Hematopoietic multipotent progenitor cell treated with erythropoietin and hydrocortisone succinate and interleukin-3 and kit ligand, for 4 days (in vitro differentiated cells): ENCODE measurements at places on chromosomes 7 and 10.

GRCh38 chr10:11288302-11288701 is 270.6 kb downstream of the CELF2 start:
- no peak for DNase-seq

DNA sequence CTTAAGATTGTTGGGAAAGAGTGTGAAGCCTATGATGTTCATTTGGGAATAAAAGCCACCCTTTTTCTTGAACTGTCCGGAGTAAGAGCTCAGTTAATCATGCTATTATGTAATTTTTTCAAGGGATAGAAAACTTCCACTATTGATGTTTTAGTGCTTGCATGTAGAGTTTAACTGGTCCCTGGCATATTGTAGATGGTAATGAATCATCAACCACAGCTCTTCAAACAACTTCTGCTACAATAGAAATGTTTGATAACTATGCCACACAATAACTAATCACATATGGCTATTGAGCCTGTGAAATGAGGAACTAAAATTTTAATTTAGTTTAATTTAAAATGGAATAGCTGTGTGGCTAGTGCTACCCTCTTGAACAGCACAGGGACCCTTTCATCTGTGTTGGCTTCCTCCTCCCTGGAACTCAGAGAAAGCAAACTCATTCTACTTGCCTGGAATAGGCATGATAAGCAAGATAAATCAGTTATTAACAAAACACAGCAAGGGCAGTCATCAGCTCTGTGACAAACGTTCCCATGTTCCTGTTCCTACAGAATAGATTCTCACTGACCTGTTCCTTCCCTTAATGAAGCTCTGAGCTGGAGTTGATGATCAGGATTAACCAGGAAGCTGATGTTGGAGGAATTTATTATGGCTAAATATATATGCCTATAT is 4.9 kb upstream of the SRI start:
- DNase-seq = peak; percentile 84

DNA sequence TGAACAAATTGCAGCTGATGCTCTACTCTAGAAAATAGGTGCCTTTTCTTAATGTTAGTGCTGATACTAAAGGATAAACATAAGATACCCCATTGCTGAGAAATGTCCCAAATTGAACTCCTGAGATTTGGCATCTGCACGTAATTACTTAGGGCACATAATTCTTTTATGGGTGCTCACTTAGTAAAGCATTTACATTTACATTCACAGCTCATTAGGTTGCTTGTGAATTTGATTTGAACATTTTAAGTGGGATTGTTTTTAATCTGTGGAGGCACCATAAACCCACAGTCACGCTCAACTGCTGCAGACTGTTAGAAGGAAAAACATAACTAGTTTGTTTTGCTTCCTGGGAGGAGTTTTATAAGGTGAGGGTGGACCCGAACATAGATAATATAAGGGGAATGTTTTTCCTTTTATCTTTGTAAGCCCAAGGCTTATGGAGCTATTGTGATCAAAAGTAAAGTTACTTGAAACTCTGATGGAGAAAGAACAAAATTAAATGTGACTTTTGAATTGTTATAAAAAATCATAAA is 560.8 kb downstream of the REEP3 start:
- DNase-seq = no peak

DNA sequence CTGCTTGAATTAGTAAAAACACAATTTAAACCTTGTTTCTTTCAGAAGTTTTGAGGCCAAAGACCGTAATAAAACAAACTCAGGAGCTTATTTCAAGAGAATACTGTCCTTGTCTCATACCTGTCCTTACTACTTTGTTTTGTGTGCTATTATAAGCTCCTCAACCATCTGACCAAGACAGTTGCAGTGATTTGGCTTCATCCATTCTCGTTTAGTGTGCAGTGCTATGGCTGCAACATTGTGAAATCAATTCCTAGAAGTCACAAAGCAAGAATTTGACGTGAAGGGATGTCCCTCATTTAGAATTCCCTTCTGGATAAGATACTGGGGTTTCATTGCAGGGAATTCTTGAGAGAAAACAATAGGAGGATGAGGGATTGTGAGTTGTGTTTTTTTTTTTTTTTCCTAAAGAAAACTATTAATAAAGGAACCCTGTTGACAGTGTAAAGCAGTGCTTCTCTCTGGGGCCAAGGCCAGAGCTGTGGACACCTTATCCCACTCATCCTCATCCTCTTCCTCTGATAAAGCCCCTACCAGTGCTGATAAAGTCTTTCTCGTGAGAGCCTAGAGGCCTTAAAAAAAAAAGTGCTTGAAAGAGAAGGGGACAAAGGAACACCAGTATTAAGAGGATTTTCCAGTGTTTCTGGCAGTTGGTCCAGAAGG is at the start of gene OIT3:
OIT3 (plus strand) TSS at position 604 of the 663 bp plus-strand sequence. CDS start 60 bp downstream, outside the sequence.
- no peak for DNase-seq

DNA sequence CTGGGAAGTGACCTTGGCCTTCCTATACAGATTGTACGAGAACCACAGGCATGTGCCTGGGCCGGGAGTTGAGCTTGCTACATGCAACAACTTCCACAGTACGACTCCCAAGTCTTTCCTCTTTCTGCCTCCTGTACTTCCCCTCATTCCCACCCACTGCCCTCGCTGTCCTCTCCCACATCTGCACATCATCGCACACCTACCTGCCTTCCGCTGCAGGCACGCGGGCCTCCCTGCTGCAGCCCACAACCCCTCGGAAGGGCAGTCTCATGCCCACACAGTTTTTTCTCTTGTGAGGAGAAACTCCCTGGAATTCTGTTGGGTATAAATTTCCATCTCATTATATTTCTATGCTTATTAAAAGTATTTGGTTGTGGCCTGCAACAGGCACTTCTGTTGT is 117.2 kb downstream of the ACTR3B start:
- no peak for DNase-seq

- DNase-seq = no peak
Measured at GRCh38 chr7:156145184-156145583, 332.9 kb upstream of the SHH start.

- no peak for DNase-seq
Measured at GRCh38 chr7:65972976-65973375, 9.0 kb downstream of the GUSB start.

- DNase-seq = no peak
Measured at GRCh38 chr7:154427533-154427932, 375.3 kb downstream of the DPP6 start.

DNA sequence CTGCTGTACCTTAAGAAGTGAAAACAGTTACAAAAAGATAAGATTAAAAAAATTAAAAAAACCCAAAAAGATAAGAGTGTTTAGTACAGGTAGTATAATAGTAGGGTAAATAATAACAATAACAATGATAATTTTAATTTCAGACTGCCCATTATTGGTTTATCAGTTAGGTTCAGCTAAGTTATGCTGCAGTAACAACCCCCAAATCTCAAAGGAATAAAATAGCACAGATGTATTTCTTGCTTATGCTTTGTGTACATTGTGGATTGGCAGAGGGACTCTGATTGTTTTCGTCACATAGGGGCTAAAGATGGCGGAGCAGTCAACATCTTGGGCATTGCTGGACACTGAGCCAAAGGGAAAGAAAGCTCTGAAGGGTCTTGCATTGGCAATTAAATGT is 264.6 kb downstream of the LRMDA start:
- DNase-seq = no peak

DNA sequence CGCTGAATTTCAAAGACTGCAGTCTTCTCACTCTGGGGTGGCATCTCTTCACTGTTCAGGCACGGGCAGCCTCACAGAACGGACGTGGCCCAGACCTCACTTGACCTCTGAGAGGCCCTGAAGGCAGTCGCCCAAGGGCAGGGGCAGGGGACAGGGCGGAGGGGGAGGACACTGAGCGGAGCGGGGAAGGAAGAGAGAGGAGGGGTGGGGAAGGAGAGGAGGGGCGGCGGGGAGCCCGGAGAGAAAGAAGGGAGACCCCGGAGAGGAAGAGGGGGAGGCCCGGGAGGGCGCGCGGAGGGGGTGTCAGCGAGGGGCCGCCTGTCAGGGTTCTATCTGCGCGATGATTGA is 58.7 kb upstream of the COMTD1 start:
- DNase-seq = no peak

DNA sequence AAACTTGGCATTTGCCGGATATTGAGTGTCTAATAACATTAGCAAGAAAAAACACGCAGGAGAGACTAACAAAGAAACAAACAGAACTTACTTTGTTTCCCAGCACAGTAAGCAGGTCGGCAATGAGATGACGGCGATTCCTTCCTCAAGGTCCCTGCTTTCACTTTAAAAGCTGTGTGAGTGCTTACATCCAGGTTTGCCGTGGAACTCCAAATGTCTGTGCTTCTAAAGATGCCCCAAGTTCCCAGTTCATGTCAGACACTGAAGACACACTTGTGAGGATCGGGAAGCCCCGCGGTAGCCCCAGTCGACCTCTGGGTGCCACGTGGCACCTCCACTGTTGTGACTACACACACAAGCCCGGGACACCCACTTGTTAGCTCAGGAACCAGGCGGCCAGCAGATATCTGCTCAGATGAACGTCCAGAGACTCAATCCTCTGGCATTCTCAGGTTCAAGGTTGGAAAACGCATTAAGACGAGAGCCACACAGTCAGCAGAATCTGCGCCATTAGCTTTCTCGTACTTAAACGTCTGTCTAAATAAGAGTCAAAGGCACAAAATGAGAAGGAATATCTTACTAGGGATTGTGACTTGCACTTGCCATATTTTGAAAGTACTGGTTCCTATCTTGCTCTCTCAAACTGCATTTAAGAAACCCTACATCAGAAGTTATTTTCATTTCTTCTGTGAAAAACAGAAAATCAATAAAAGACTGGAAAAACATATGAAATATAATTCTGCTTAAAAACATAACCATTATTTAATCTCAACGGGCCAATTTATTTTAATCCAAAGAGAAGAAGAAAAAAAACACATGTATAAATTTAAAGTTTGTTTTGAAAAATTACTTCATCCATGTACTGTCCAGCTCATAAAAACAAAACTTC is 207.6 kb upstream of the KLF14 start:
- peak; percentile 61 for DNase-seq
